Epithelial cell of esophagus (primary cell): ENCODE measurements at places on chromosomes 2 and 18.

DNA sequence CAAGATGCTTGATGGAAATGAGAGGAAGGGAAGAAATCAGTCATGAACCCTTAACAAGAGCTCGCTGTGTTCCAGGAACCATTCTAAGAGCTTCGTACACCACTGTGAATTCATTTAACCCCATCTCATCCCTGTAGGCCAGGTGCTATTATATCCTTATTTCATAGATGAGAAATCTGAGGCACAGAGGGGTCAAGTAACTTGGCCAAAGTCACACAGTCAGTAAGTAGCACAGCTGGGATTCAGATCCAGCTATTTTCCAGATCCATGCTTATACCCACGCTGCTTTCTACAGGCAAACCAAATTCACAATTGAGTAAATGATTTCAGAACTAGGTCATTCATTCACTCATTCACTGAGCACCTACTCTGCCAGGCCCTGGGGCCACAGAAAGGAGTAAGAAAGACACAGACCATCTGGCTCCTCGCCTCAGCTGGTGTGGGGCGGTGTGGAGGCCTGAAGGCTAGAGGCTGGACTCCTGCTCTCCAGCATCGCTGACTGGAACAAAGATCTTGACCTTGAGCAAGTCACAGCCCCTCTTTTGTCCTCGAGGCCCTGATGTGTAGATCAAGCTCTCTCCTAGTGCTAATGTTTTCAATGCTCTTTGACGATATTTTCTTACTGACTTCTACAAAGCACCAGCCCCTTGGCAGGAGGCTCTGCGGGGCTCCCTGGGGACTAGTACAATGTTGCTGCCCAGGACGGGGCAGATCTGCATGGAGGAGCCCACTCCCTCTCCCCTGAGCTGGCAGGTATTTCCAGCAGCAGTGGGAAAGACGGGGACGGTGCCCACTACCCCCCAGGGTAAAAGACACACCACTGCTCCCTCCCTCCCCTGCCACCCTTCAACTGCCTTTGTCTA is 26.5 kb downstream of the STEAP3 start:
- no peak for DNase-seq

- DNase-seq, result peak; percentile 66
Measured at GRCh38 chr2:177429688-177430325, 37.2 kb downstream of the AGPS start.

- DNase-seq, result peak; percentile 65
Measured at GRCh38 chr2:191051825-191052778, 38.1 kb upstream of the STAT1 start.

GRCh38 chr2:95208106-95208505 is 785 bp downstream of the ZNF892 start:
- DNase-seq, result peak; percentile 65

- no peak for DNase-seq
Measured at GRCh38 chr2:17682098-17682857, 71.3 kb downstream of the SMC6 start.

- DNase-seq, result peak; percentile 66
Measured at GRCh38 chr2:201466050-201466675, 14.6 kb downstream of the STRADB start.

DNA sequence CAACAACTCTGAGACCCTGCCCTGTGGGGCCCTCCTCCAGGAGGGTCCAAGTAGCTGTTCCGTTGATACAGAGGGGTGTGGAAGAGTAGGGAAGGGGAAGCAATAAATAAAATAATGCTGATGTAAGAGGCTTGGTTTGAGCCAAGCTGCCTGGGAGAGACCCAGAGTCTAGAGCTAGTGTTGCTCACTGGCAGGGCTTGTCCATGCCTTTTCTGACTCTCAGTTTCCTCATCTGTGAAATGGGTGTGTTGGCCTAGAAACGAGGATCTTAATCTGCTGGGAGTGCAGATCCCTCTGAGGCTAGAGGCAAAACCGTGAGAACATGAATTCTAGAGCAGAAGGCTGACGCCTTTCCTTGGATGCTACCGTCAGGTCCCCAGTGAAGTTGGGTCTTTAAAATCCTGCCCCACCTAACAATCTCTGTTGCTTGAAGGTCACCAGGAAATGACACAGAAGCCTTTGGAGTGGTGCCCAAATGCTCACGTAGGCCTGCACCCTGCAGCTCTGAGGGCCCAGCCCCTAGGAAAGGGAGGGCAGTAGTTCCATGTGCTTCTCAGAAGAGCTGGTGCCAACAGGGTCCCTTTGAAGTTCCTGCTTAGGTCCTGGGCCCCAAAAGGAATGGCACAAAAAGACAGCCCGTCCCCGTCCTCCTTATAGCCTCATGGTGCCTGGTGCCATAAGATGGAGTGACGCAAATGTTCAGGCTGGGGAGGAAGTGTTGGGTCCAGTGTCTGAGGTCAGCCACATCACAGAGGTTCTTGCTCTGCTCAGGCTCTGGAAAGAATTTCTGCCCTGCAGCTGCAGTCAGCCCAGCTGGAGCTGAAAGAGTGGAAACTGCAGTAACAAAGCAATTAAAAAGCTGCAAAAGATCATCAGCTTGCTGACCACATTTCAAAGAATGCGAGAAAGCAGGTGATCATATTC is 73.2 kb upstream of the SMAD2 start:
- DNase-seq, result peak; percentile 33

DNA sequence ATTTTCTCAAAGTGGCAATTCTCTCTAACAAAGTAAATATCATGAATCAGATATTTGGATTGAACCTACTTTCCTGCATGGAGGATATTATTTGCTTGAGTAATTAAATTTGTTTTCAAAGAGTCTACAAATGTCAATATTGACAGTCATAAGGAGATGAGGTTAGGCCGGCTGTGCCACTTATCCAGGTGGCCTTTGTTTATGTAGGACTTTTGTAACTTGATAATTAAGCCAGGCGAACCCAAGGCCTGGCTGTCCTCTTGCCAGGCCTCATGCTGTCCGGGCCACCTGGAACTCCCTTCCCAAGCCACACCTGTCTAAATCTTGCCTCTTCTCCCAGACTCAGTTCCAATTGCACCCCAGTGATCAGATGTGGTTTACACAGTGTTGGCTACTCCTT is 255.2 kb downstream of the ACKR3 start:
- DNase-seq, result peak; percentile 26

- DNase-seq, result no peak
Measured at GRCh38 chr2:94987074-94988020, 38.2 kb upstream of the MAL start.

DNA sequence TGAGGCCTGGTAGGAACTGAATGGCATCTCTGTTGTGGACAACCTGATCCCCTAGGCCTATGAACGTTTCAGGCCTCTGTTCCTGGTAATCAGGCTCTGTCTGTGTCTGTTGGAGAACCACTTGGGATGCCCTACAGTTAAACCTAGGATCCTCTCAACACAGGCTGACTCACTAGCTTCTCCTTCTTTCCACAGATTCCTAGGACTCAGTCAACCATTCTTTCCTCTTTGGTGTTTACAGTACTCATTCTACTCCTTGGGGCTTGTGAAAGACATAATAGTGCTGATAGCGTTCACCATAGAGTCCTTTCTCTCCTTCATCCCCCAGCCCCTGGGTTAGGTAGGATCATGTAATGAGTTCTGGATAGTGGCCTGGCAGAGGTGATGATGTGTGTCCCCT is 544.3 kb downstream of the METTL4 start:
- DNase-seq, result no peak

DNA sequence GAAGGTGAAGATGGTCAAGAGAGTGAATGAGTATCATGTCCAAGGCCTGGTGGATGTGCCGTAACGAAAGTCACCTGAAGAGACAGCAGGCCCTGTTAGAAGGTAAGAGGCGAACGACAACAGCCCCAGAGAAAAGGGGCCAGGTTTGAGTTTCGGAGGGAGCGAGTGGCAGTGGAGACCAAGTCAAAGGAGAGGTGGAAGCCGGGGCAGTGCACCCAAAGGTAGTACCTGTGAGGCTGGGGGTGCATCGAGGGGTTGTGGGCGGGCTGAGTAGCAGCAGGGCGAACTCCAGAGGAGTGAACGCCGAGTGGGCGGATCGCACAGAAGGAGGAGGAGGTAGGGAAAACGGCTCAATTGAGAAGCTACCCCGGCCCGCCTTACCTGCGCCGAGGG is 358 bp downstream of the USP37 start:
- no peak for DNase-seq

- DNase-seq, result no peak
Measured at GRCh38 chr2:130302164-130302886, 40.4 kb upstream of the IMP4 start.

DNA sequence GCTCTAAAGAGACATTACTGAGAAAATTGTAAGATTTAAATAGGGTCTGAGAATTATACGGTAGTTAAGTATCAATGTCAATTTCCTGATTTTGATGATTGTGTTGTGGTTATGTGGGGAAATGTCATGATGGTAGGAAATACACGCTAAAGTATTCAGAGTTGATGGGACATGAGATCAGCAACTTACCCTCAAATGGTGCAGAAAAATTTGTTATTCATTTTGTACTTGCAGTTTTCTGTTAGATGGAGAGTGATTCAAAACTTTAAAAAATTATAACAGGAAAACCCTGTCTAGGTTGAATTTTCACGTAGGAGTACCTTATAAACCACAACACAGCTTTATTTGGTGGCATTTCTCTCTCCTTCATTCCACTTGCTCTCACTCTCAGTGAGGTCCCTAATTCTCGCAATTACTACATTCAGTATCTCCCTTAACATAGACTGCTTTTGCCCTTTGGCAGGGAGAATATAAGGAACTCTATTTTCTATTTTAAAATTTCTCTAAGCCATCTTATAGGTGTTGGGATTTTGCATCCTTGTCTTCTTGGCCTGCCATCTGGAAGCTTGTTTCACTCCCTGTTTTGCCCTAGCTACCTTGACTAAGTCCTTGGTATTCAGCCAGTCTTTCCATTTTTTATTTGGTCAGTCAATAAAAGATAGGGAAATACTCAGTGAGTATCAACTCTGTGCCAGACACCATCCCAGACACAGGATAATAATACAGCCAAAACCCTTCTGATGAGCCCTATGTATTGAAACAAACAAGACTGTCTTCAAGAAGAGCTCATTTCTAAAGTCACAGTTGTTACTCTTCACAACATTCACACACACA is 550.6 kb upstream of the ACVR2A start:
- DNase-seq, result no peak

- no peak for DNase-seq
Measured at GRCh38 chr18:65349635-65350034, 401.2 kb upstream of the CDH7 start.

GRCh38 chr2:131041402-131042147 is 51.7 kb downstream of the FAM168B start:
- no peak for DNase-seq

- DNase-seq, result no peak
Measured at GRCh38 chr18:5490753-5491480, 52.9 kb downstream of the EPB41L3 start.

DNA sequence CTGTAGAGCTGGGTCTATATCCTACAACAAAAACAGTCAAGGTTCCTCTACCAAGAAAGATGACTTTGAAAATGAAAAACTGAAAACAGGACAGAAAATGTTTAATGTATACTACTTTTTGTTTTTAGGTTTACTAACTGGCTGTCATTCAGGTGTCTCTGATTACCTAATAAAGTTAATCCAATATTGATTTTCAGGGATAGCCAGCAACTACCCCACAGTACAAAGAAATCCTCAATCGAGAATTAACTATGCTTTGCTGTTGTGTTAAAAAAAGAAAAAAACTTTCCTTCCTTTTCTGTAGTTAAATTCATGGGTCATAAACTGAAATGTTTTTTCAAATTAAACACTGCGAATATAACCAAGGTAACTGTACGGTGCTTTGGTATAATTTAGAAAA is 45.8 kb downstream of the TTR start:
- DNase-seq, result no peak

- DNase-seq, result peak; percentile 74
Measured at GRCh38 chr2:75476761-75477160, 84.0 kb downstream of the EVA1A start.

GRCh38 chr18:46711444-46711863 is 45.4 kb downstream of the ST8SIA5 start:
- no peak for DNase-seq

GRCh38 chr2:43852196-43852730 is 13.5 kb downstream of the ABCG8 start:
- DNase-seq, result no peak

DNA sequence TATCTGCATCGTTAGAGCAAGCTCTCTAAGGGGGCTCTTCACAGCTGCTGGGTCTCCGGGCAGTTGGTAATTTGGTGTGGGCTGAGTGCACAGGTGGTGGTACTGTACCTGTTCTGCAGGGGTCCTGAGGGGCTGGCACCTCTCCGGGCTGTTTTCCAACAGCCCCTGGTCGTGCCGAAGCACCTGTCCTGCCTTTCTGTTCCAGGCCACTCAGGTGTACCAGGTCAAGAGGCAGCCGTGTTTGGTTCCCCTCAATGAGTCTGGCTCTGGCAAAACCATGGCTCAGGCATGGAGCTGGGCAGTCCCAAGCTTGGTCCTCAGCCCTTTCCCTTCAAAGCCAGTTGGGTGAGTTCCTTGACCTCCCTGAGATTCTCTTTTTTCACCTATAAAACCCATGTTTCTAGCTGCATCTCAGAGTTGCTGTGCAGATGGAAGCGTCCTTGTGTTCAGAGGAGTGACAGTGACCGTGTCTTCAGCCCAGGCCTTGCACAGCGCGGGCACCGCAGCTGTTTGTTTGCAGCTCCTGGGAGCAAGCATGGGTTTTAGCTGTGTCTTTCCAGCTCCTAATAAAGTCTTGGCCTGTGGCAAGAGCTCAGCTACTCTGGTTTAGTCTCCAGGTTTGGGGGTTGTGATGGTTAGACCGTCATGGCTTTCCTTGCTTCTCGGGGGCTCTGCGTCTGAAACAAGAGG is 110.9 kb downstream of the GLI2 start:
- no peak for DNase-seq

GRCh38 chr2:17093712-17094111 is 424.5 kb downstream of the RAD51AP2 start:
- DNase-seq, result no peak

- DNase-seq, result no peak
Measured at GRCh38 chr2:199603721-199604291, 146.1 kb upstream of the SATB2 start.

DNA sequence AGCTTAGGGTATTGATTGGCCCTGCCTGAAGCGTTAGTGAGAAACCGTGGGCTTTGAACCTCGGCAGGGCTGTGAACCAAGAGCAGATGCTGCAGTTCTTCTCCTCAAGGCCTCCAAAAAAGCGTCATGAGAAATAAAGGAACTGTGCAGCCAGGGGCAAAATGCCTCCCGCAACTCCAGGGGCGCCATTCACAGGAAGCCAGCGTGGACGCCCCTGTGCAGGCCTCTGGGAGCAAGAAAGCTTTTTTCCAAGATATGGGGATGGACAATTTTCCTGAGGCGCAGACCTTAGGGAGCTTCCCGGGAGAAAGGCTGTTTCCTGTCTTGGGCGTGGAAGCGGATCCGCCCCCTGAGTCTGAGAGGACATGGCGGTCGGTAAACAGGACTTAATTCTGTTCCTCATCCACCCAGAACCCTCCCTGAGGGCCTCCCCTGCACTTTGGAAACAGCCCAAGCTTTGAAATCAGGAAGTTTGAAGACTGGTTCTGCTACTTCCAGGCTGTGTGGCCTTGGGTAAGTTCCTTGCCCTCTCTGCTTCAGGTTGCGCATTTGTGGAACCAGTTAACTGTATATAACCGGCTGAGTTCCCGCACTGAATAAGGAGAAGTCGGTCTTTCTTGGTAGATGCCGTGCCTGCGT is 29.6 kb upstream of the CABLES1 start:
- DNase-seq, result peak; percentile 29
